Renal cortex interstitium (tissue), 15 donors: ENCODE measurements at places on chromosomes 13 and 19.

GRCh38 chr13:25085125-25085742 lies 10.7 kb upstream of the PABPC3 start:
- peak; percentile 22 for DNase-seq

GRCh38 chr13:36966404-36966803 lies 32.7 kb downstream of the ALG5 start:
- no peak for DNase-seq

GRCh38 chr13:40017662-40018262 lies 362.3 kb downstream of the COG6 start:
- DNase-seq = no peak

- no peak for DNase-seq
Measured at GRCh38 chr13:31320946-31321345, 121.2 kb downstream of the B3GLCT start.

GRCh38 chr13:40026174-40026585 lies 370.7 kb downstream of the COG6 start:
- DNase-seq = no peak

GRCh38 chr13:48938308-48938943 lies 37.3 kb upstream of the FNDC3A start:
- no peak for DNase-seq

DNA sequence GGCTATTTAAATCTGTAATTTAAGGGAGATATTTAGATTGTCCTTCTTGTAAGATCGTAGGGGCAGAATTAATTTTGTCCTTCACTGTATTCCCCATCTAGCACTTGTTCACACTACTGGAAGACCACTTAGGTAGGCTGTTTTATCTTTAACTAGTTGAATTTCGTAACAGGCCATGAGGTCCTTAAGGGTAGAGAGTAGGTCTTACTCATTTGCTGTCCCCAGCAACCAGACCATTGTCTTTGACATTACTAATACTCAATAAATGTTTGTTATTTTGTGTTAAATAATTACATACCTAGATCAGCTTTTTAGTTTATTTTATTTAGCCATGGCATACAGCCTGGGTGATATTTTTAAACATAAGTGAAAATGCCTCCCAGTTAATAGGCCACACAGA lies 177.1 kb downstream of the PCCA start:
- DNase-seq = no peak

GRCh38 chr13:25218019-25218418 lies 45.9 kb upstream of the AMER2 start:
- no peak for DNase-seq

GRCh38 chr13:76879883-76880270 lies 6.3 kb downstream of the KCTD12 start:
- no peak for DNase-seq

- DNase-seq = no peak
Measured at GRCh38 chr13:27186295-27186694, 14.7 kb upstream of the USP12 start.

DNA sequence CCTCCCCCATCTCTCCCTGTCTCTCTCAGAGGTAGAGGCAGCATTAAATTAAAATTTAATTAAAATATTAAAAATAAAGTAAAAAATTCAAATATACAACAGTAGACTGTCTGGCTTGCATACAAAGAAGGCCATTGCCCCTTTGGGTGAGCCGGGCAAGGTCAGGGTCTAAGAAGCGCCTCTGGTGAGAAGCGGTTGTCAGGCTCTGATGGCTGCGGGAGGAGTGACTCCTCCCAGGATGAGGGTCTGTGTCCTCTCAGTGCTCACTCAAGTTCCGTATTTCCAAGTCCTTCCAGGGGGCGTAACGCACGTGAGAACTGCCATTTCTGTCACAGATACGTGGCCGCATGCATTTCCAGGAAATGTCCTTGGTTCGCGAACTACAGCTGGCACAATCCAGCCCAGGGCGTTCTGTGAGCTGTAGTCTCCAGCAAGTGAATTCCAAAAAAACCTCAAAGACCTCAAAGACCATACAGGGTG lies 737 bp upstream of the ZNF181 start:
- no peak for DNase-seq

GRCh38 chr13:74889321-74889720 lies 592.6 kb downstream of the TBC1D4 start:
- no peak for DNase-seq

- no peak for DNase-seq
Measured at GRCh38 chr19:44590245-44591059, 22.9 kb upstream of the IGSF23 start.

DNA sequence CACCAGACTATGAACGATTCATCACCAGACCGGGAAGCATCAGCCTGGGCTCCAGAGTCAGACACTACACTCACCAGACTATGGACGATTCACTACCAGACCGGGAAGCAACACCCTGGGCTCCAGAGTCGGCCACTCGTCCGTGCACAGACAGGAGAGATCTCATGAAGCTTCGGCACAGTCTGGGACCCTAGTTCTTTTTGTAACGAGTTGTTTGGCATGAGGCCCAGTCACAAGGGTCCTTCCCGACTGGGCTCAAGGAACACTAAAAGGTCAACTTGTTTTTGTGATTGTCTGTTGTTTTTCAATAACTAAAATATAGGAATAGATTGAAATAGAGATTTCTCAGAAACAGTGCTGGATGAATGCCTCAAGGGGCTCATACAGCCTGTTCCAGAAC lies 1141.6 kb upstream of the MIR17HG start:
- DNase-seq = no peak

GRCh38 chr13:26323764-26324163 lies 69.8 kb downstream of the CDK8 start:
- DNase-seq = no peak

DNA sequence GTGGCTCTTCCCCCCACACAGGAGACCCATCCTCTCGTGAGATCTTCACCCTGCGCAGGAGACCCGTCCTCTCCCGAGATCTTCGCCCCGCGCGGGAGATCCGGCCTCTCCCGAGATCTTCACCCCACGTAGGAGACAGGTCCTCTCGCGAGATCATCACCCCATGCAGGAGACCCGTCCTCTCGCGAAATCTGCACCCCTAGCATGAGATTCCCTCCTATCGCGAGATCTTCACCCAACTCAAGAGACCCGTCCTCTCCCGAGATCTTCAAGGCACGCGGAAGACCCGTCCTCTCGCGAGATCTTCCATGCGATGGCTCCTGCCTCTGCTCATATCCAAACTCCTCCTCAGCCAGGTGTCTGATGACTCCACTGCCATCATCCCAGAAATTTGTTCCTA lies 24.3 kb downstream of the LAIR2 start:
- no peak for DNase-seq

DNA sequence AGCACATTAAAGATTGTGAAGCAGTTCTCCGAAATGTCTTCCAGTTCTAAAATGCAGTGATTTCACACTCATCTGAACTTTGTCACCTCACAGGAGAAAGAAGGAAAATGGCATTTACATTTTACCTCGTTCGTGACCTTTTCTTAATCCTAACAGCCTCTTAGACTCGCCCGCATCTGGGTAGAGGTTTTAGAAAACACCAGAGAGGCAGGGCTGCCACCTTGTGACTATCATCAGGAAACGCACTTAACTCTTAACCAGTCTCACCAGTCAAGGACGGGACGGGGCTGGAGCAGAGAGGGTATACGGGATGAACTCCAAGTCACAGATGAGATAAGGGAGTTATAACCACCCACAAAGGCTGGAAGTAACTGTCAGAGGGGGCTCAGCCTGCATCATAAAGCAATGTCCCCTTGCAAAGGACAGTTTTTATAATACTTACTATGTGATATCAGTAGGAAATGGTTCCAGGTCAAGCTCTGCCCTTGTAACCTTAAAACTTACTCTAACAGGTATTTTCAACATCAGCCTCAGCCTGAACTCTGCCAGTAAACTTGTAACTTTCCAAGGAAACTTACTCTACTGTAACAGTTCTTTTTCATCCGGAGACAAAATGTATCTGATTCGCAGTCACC lies 8.6 kb upstream of the CEACAM6 start:
- no peak for DNase-seq

DNA sequence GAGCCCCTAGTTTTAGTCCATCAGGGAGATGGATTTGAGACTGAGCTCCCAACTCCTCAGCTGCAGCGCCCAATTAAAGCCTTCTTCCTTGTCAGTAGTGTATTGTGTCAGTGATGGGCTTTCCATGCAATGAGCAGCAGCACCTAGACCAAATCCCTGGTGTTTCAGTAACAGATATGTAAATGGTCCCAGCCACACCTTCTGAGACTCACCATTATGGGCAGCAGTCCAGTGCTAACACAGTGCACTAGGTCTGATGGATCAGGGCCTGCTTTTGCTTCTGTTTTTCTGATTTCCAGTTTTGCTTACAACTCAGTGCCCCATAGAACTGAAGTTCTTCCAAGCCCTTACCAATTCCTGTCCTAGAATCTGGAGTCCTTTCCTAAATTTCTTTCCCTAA lies 41.8 kb upstream of the MIR17HG start:
- DNase-seq = no peak

DNA sequence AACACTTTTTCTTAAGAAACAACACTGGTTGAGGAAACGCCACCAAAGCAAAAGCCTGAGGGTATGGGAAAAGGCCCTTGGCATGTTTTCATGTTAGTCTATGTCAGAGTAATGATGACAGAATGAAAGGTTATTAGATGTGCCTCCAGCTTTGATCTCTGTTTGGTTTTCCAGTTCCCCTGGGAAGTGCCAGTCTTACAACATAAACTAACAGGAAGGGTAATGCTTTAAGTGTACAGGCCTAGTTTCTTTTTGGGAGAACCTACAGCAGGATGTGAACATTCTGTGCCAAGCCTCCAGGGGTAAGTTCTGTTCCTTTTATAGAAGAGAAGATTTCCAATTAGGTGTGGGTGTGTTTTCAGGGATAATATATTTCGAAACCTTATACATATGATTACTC lies 121.7 kb downstream of the FNDC3A start:
- DNase-seq = no peak
